Stimulated activated CD4-positive, alpha-beta T cell treated with anti-CD3 and anti-CD28 coated beads, Interleukin-12 subunit alpha, Interleukin-12 subunit beta, amount 100 ng/mL, for 24 hours (primary cell): ENCODE measurements at places on chromosomes 5 and 9.

DNA sequence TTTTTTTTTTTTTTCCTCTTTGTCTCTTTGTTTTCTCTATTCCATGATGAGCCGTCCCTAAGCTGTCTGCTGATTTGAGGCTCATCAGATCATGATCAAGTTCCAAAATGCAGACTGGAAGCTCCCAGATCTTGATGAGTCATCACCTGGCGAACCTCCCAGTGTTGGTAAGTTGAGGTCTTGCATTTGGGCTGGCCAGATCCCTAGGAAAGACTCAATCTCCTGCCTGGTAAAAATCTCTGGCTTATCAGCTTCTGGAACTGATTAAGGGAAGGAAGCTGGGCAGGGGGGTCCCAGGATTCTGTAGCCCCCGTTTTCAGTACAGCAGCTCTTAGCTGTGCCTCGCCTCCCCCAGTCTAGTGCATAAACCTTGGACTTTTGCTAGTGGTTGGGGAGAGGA is 69.0 kb downstream of the TSPAN17 start:
- DNase-seq, result no peak

GRCh38 chr5:26482810-26483375 is 555.5 kb downstream of the CDH9 start:
- no peak for DNase-seq

- no peak for DNase-seq
Measured at GRCh38 chr9:114092336-114092735, 6.8 kb downstream of the KIF12 start.

- DNase-seq, result no peak
Measured at GRCh38 chr5:124549891-124550436, 196.5 kb downstream of the ZNF608 start.

GRCh38 chr9:1938675-1939170 is 76.4 kb upstream of the SMARCA2 start:
- DNase-seq, result no peak

DNA sequence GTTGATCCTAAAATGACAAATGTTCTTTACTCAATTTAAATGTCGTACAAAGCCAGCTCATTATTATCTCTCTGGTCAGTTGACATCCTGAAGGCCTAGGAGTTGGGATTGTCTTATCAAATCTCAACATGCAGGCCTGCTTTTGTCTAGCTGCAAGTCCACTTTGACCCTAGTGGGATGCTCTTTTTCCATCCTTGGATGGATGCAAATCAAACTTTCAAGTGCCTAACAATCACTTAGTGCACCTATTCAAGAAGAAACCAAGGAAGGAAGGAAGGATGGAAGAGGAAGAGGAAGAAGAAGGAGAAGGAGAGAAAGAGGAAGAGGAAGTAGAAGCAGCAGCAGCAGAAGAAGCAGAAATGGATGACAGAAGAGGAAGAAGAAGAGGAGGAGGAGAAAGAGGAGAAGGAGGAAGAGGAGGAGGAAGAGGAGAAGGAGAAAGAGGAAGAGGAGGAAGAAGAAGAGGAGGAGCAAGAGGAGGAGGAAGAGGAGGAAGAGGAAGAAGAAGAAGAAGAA is 109.6 kb downstream of the PIK3R1 start:
- no peak for DNase-seq

DNA sequence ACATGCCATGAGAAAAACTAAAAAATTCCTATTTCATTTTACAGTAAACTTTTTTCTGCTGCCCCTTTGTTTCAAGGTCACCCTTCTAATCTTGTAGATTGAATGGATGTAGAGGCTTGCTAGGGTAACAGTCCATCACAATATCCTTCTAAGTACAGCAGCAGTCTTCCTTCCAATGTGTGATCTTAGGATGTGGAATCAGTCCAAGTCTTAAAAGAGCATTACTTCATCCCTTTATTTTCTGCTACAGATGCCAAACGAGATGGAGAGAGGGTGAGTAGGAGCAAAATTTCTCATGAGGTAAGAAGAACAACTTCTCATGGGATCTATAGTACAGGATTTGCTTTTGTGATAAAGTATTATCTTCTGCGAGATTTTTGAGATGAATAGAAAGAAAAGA is 704 bp upstream of the IL33 start:
- DNase-seq, result no peak

- DNase-seq, result no peak
Measured at GRCh38 chr9:28866951-28867350, 1293.7 kb upstream of the C9orf72 start.
